ENCODE measurements at places on chromosomes 5 and 9. TPM values are rescaled to one million over a fixed set of nuclear protein-coding genes. Genes with fewer than 3 reads are reported as not detected.
A peak's percentile ranks its signal among the peaks of the same experiment; 100 is the strongest.

DNA sequence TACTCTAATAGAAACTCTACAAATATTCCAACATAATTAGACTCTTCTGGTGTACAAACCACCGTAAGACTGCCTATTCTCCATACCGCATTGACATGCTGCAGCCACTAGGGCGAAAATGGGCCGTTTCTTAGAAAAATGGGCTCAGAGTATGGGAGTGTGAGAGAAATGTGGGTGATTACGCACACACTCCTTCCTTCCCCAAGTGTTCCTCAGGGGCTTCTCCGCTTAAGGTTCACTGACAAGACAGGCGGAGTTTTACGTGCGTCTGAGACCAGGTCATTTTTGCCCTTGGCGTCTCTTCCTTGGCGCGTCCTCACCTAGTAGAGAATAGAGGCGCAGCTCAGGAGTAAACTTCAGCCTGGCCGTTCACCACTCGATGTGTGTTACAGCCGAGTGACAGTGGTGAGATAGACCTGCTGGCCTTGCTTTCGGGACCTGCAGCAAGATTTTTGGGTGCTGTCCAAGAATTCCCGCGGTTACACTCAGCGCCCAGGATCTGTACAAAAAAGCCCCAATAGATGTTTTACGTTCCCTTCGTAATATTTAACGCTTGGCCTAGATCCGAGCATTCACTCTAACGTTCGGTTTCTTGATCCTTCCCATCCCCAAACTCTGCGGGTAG lies 1.8 kb upstream of the NTRK2 start:
- DNase-seq, result no peak

GRCh38 chr5:17314907-17315471 lies 97.6 kb downstream of the BASP1 start:
- DNase-seq, result no peak

- peak; percentile 63 for DNase-seq
Observed at GRCh38 chr5:52915176-52915875, 73.8 kb upstream of the ITGA2 start.

GRCh38 chr5:97627272-97627671 lies 444.2 kb upstream of the RIOK2 start:
- no peak for DNase-seq

Gene GPR151
- not detected for total RNA-seq

Gene PDZD2
- total RNA-seq, result 86.4 TPM

DNA sequence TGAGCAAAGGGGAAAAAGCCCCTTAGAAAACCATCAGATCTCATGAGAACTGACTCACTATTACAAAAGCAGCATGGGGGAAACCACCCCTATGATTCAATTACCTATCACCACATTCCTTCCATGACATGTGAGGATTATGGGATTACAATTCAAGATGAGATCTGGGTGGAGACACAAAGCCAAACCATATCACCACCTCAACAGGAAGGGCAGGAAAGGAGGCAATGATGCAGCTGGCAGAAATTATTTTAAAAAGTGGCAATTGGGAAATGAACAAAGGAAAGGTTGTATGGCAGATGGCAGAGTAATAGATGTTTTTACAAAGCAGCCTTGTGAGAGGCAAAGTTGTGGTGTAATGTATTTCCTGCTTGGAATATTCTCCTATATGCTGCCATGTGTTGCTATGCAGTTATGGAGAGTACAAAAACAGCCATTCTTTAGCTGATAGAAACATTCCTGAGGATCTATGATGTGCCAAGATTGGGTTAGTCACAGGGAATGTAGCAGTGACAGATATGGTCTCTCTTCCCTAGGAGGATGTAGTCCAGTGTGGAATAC lies 138.8 kb downstream of the SMC2 start:
- no peak for DNase-seq

GRCh38 chr5:27652505-27652904 lies 614.1 kb upstream of the CDH9 start:
- DNase-seq, result no peak

GRCh38 chr9:121909111-121909510 lies 184.0 kb downstream of the TTLL11 start:
- DNase-seq, result no peak

Gene FCN2
- total RNA-seq, result not detected

Gene PLCXD3
- total RNA-seq, result 44.5 TPM

DNA sequence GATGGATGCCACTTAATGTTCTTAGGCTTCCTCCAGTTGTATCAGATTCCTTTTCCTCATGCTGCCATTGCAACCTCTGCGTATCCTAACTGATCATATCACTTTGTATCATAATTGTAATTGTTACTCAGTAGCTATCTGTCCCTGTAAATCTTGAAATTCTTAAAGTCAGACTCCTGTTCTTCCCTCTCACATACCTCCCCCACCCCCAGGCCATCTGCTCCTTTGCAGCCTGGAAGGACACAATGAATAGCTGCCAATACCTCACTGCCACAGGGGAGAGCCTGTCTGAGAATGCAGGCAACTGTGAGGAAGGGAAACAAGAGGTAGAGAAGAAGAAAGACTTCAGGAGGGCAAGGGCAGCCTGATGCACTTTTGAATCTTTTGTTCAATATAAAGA lies 228.5 kb downstream of the ENC1 start:
- DNase-seq, result no peak

DNA sequence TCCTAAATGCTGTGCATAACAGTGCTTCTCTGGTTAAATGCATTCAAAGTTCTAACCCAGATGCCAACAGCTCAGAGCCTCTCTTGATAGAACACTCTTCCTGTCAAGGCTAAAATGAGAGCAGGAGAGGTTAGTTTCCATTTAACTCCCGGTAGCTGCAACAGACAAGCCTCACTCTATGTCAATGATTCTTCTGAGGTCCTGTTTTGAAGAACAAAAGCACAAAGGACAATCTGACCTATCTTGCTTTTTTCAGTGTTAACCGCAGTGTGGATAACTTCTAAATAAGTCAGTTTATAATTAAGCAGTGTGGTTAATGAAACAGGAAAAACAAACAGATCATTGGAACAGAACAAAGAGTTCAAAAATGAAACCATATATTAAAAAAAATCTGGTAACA lies 80.7 kb downstream of the ANKRD55 start:
- DNase-seq, result no peak

DNA sequence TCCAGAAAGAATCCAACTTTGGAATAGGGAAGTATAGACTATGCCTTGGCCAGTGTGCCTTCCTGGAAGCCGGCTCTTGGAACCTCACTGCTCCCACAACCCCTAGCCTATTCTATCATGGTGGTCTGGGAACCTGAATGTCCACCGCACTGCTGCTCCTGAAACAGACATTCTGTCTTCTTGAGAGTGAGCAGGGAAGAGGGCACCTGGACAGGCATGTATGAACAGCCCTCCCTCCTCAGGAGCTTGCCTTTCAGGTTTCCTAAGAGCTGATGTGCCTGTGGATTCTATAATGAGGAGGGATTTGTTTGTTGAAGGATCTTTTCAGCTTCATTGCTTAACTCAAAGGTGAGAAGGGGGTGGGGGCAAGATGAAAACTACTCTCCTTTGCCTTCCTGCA lies 55.1 kb upstream of the XPA start:
- DNase-seq, result no peak

DNA sequence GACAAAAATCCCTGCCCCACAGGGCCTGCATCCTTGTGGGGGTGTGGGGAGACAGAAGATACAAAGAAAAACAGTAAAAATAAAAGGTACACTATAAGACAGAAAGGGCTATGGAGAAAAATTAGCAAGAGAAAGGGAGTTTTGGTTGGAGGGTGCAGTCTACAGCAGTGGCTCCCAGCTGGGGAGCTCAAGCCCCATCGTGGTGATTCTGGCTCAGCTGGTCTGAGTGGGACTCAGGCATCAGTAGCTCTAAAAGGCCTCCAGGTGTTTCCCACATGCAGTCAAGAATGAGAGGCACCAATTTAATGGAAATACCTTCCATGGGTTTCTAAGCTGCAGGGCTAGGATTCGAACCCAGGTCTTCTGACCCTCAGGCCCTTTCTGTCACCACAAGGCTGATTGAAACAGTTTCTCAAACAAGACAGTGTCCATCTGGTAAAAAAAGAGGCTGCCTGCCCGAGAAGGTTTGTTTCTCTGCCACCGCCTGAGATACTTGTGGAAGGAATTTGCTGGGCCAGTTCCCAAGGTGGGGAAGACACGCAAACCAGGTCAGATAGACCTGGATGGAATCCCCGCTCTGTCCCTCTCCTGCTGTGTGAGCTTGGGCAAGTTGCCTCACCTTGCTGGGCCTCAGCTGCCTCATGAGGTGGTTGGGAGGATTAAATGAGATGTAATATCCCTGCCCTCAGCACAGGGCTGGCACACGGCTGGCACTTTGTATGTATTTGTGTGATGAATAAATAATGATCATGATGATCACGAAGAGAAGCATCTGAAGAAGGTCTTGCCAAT lies 43.1 kb downstream of the COL27A1 start:
- DNase-seq, result no peak

DNA sequence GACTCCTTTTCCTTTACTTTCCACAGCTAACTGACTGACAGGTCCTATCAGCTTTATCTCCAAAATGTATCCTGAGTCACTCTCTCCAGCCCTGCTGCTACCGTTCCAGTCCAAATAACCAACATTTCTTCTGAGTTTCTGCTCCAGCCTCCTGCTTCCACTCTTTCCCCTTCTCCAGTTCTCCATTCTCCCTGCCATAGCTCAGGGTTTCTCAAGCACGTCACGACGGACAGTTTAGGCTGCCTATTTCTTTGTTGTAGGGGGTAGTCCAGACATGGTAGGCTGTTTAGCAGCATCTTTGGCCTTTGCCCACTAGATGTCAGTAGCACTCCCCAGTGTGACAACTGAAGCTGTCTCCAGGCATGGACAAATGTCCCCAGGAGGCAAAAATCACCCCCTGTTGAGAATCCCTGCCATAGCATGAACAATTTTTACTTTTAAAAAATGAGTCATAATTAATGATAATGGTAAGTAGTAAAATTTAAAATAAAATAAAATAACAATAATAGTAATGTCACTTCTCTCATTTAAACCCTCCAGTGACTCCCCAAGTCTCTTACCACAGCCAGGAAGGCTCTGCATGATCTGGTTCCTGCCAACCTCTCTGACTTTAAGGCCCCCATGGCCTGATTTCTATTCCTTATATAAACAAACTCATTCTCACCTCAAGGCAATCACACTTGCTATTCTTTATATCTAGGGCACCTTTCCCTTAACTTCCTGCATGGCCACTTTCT lies 105.4 kb upstream of the FER start:
- DNase-seq, result peak; percentile 65

Gene RNF183
- total RNA-seq, result not detected

Gene ROPN1L
- not detected for total RNA-seq

- no peak for DNase-seq
Observed at GRCh38 chr5:164597293-164597900, 1092.0 kb downstream of the MAT2B start.

- no peak for DNase-seq
Observed at GRCh38 chr5:107468276-107468675, 202.5 kb downstream of the EFNA5 start.

DNA sequence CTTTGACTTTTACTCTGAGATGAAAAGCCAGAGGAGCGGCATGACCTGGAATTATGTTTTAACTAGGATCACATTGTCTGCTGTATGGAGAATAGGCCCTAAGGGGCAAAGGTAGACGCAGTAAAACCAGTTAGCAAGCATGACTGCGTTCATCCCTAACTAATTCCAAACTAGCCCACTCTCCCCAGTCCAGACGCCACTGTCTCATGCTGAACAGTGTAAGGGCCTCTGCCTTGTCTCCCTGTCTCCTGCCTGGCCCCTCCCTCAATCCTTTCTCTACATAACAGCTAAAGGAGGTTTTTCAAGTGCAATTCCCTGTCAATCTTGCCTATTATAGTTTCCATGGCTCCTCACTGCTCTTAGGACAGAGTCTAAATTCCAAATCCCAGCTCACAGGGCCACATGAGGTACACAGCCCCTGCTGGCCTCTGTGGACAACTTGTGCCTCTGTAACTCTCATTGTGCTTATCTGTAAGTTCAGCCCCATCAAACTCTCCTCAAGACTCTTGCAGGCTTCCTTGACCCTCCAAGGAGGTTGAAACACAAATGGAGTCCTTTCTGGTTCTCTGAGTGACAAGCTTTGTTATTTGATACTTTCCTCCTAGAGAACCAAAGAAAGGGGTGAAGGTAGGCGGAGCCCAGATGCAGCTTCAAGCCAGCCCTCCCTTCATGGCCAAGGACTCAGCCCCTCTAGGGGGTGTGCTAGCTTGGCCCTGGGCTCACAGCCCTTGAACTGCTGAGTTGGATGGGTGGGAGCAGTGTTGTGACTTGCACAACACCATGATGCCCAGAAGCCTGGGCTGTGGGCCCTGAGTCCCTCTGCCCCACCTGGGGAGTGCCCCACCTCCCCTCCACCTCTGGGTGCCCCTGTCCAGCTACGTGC lies 16.0 kb upstream of the SLC22A4 start:
- no peak for DNase-seq

Gene APBB3
- 8.3 TPM for total RNA-seq

DNA sequence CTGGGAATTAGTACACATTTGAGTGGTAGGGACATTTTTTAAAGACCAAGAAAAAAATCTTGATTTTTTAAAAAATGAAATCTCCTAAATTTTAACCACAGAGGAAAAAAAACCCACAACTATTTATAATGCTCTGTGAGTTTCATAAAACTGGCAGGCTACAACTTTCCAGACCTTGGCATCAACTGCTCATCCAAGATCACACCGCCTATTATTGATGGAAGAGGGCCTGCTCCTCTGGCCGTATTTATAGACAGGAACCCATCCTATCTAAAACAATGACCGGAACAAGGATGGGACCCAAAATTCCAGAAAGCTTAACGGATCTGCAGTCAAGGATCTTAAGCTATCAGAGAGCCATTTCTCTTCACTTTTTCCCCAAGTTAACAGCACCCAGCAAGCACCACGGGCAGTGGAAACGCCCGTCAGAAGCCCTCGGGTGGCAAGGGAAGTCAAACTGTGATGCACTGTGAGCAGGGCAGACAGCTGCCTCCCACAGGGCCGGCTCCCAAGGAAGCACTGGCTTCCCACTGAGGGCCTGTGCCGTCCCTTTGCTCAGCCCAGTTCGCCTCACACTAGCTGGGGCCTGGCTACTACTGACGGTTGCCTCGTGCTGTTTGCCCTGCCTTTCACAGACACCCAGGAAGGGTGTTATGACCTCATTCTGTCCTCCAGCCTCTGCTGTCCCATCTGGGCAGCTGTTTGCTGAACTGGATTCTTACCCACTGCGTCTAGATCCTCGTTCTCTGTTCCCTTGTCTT lies 62.8 kb downstream of the CDC14B start:
- DNase-seq, result no peak

GRCh38 chr5:139275956-139276355 lies 17.6 kb upstream of the MATR3 start:
- no peak for DNase-seq

DNA sequence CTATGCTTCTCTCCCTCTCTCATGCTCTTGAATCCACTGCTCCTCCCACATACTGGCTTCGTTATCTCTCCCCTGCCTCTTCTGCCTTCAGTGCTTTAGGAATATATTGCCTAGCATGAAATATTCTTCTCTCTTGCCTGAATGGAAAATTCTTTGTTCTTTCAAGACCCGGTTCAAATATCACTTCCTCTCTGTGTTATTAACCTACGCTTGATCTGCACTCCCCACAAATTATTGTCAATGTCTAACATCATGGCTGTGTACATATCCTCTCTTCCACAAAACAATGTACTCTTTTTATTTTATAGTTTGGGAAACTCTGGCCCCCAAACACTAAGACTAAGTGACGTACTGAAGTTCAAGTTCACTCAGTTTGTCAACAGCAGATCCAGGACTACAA lies 211.0 kb downstream of the SEC61B start:
- DNase-seq, result no peak

Gene SPATA31A1
- total RNA-seq, result not detected

GRCh38 chr5:163458778-163459385 lies 1.0 kb downstream of the NUDCD2 start:
- DNase-seq, result no peak

- DNase-seq, result no peak
Observed at GRCh38 chr5:55096861-55097260, 5.6 kb upstream of the GZMA start.
